T-helper 2 cell treated with Interferon-gamma antibody and Interleukin-4, amounts not matched to agents 5 μg/mL and 100 μg/mL, for 36 hours (primary cell): ENCODE measurements at places on chromosomes 2 and 18.
A peak's percentile ranks its signal among the peaks of the same experiment; 100 is the strongest.

DNA sequence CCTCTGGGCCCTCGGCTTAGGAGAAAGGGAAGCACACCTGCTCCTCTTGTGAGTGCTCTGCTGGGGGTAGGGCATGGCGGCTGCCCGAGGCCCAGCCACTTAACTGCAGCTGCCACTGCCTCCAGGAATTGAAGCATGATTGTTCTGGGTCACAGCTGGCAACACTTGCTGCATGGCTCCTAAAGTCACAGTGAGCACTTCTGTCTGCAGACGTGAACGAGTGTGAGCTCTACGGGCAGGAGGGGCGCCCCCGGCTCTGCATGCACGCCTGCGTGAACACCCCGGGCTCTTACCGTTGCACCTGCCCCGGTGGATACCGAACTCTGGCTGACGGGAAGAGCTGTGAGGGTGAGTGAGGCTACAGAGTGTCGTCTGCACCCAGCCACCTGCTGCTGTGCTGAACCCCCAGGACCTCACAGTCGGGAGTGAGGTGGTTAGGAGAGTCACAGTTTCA, 44.4 kb downstream of the FBLN7 start:
- DNase-seq, result peak; percentile 38

GRCh38 chr2:188785061-188785460, 189.1 kb upstream of the COL3A1 start:
- no peak for DNase-seq

DNA sequence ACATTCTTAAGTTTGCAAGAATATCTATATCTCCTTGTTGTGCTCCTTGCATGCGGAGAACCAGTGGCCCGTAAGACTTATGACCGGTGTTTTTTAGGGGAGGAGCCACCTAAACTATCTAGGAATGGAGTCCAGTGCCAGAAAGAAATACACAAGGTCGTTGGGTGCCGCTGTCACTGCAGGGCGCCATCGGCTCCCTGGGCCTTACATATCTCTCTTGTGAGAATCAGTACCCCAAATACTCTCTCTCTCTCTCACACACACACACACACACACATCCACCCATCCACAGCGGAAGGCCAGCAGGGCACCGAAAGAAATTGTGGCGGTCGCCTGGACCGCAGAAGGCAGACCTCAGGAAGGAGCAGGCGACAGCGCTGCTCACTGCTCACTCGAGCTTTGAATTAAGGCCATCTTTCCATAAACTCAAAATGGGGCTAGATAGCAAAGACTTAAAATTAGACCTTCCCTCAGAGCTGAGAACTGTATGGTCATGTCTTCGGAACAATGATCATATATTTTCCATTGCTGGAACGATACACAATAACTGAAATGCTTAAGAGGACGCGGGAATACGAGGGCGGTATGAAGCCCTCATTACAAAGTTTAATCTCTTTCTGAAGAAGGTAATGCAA, 10.4 kb downstream of the NR4A2 start:
- peak; percentile 21 for DNase-seq

DNA sequence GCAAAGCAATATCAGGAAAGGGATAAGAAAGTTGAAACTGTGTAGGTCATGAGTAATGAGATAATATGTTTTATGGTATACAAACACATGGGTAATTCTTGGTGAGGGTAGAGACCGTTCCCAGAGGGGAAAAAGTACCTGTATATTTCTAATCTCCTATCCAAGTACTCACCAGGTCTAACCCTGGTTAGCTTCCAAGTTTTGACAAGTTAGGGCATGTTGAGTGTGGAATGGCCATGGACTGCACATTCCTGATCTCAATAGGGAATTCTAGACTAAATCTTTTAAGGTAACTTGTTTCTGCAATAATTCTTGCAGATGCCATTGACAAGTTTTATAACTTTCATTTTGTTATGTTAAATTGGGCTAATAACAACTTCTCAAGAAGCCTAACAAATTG, 216.6 kb downstream of the SPAG16 start:
- DNase-seq, result no peak
